ENCODE measurements at places on chromosomes 2 and 18.

DNA sequence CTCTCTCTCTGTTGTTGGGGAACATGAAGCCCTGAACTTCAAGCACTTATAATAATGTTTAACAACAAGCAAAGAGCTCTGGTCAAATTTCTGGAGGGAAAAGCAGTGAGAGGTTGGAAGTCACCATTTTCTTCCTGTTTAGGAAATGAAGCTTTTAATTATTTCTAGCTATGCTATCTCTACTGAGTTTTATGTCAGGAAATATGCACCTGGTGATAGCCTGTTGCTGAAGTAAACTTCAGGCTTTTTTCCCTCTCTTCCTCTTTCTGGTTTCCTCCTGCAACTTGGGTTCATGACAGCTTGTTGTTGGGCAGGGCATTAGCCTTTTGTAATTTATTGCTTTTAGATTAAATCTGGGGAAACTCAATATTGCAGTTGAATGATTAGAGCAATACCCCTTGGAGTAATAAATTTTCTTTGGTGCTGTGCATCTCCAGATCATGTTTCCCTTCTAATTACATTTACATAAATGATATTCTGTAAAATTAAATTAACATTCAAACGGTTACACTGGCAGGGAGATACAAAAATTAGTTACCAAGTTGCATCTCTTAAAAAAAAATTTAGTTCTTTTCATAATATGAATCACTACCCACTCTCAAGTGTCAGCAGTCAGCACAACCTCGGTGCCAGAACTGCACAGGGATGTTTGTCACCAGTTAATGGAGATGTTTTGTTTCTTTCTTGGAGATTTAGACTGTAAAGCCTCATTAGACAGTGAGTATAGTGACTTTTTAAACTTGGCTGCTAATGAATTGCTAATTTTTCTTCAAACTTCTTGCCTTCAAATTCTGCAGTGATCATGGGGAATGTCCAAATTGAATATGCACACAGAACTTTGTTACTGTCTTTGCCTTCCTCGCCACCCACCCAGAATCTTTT is 466.6 kb upstream of the ETAA1 start:
- DNase-seq: no peak

- DNase-seq: no peak
Measured at GRCh38 chr2:204871231-204871953, 326.1 kb downstream of the PARD3B start.

GRCh38 chr2:38098421-38099098 is 22.6 kb upstream of the CYP1B1 start:
- no peak for DNase-seq

DNA sequence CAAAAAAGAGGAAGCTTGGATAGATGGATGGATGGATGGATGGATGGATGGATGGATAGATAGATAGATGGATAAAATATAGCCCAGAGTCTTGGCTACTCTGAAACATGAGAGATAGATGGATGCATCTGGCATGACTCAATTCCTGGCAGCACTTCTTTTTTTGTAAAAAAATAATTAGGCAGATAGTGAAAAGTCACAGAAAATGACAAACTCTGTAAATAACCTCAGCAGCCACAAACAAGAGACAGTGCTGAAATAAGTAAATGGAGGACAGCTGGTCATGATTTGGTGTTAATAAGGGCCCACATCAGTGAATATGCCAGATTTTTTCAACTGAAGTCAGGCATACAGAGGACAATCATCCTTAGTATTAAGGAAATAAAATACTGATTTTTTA is 585.0 kb upstream of the GCFC2 start:
- no peak for DNase-seq
